Tongue (tissue), 3 donors: ENCODE measurements at places on chromosomes 16 and 17. TPM values are rescaled to one million over a fixed set of nuclear protein-coding genes. Genes with fewer than 3 reads are reported as not detected.

CHST4 gene
- total RNA-seq, result 0.21 TPM

MRC2 gene
- 206 TPM for total RNA-seq

KRT40 gene
- 7.7 TPM for total RNA-seq

MT1H gene
- total RNA-seq, result not detected

BTBD17 gene
- 0.72 TPM for total RNA-seq

- DNase-seq, result no peak
These were observed 151.2 kb upstream of the TBX2 start for GRCh38 chr17:61248399-61248798.

GRCh38 chr17:33593991-33594390, 300.9 kb upstream of the ASIC2 start:
- DNase-seq, result no peak

DNA sequence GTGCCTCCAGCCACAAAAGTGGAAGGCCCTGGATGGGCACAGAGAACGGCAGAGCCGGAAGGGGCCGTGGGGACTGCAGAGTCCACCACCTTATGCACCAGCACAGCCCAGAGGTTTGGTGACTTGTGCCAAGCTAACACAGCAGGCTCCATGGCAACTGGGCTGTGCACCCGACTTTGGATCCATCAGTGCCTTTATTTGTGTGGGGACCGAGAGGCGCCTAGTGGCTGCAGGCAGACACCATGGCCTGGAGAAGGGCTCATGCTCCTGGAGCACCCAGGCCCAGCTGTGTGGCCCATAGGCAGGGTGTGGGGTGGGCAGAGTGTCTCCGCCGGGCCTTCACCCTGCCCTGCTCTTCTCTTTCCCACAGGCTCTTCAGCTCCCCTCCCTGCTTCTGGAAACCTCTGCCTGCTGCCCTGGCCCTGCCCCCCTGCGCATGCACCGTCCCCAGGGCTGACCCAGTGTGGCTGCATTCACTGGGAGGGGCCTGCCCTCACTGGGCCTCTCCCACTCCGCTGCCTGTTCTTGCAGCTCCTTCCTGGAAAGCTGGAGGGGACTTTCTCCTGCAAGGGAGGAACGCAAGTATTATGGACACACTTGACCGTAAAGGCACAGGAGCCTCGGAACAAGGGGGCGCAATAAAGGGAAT, 10.1 kb downstream of the C16orf90 start:
- no peak for DNase-seq

DNA sequence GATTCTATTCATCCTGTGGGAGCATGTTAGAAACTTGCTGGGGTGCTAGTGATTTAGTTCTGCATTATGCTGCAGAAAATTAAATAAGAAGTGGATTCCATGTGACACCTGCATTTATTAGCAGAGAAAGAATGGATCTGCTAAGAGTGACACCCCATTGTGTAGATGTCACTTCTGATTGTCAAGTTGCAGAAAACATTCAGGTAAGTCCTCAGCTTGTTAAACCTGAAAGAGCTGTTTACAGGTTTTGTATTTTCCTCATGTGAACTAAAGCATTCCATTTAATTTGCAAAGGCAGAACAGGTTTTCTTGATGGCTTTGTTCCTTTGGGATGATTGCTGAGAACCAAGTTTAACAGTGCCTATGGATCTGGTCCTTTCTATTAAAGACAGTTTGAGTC, 238.7 kb downstream of the ABCC12 start:
- DNase-seq, result no peak

GRCh38 chr17:2911035-2911754, 115.0 kb downstream of the RAP1GAP2 start:
- no peak for DNase-seq
